ENCODE measurements at places on chromosomes 7 and 10. TPM values are rescaled to one million over a fixed set of nuclear protein-coding genes. Genes with fewer than 3 reads are reported as not detected.
A peak's percentile ranks its signal among the peaks of the same experiment; 100 is the strongest.

GRCh38 chr10:129850790-129851189 is 113.3 kb downstream of the EBF3 start:
- DNase-seq: peak; percentile 60

DNA sequence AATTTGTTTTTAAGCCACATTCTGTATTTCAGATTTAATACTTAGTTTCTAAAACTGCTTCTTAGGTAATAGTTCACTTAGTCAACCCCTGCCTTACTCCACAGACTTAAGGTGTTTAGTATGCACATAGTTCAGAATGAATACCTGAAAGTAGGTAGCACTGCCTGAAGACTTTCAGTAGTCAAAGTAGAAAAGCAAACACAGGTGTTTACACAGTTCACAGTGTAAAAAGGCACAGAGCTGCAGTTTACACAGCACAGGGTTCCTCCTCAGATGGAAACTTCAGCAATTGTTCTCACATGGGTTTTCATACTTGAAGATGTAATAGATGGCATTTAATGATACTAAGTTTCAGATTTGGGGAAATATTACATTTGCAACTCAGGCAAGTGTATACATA is 3.1 kb upstream of the PKD1L1 start:
- no peak for DNase-seq

- DNase-seq: no peak
These were observed 22.3 kb downstream of the AMZ1 start for GRCh38 chr7:2710286-2710655.

- DNase-seq: no peak
These were observed 275.1 kb upstream of the NRP1 start for GRCh38 chr10:33609546-33609945.

DNA sequence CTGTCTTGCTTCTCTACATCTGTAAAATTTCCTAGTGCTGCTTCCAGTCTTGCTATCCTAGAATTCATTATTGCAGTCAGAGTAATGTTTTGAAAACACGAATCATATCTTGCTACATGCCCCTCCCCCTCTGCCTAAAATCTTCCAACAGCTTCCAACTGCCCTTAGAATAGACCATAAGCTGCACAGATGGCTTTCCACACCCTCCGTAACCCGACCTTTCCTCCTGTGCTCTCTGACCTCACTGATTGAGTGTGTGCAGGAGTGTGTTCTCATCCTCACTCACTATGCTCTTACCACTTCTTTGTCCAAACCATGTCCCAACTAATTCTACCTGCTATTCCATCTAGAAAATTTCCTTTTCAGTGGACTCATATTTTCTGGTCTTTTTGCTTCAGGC is 121.2 kb upstream of the ANKRD1 start:
- no peak for DNase-seq

Gene PSD
- 0.25 TPM for polyA plus RNA-seq

DNA sequence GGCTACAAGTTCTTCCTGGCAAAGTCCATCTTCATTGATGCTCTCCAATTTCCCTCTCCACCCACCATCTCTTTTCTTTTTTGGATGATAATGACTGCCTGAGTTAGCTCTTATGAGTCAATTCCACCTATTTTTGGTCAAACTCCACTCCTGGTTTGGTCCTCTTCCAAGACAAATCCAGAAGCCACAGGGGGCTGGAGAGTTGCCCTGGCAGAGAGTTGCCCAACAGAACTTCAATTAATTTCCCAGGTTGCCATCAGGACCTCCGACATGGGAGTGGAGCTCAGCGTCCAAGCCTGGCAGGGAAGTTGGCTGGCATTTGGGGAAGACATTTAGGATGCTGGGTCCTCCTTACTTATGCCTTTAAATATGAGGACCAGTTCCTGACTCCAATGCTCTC is 29.2 kb upstream of the KCNMA1 start:
- no peak for DNase-seq

DNA sequence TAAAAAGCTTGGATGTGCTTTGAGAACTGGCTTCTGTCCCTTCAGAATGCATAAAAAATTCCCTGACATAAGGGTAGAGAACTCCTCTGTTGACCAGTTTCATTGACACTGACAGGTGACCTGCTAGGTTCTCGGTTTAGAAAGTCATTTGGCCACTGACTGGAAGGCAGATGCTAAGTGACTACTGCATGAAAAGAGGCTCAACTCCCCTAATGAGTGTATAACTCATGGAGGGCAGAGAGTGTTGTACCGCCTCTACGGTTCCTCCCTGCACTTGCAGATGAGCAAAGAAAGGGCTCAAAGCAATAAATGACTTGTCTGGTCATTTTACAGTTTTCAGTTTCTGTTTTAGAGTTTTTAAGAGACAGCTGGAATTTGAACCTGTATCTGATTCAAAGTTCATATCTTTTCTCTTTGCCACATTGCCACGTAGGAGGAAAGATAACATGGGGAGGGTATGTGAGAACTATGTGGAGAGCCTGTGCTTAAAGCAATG is 2.9 kb upstream of the FGL2 start:
- DNase-seq: no peak

DNA sequence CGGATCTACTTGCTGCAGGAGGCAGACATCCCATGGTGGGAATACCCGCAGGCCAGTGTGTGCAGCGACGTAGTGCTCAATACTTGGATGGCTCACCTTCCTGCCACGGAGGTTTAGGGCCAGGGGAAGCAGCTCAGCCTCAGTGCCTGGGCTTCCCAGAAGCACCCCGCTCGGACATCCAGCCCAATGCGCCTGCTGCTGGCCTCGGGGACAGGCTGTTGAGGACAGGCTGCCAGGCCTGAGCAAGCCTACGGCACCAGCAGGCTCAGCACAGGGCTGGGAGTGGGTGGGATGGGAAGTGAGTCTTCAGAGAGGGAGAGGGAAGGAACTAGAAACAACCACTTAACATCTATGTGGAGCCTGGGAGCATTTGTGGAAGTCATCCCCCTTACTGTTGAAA is 441.3 kb upstream of the MGMT start:
- no peak for DNase-seq

Gene RAMP3
- polyA plus RNA-seq: 5.0 TPM

Gene FGFR2
- polyA plus RNA-seq: 4.6 TPM

- DNase-seq: peak; percentile 61
These were observed 45.6 kb upstream of the FGL2 start for GRCh38 chr7:77245015-77245755.

Gene CYP2C19
- polyA plus RNA-seq: 1.5 TPM

GRCh38 chr7:152865461-152865860 is 105.9 kb downstream of the ACTR3B start:
- no peak for DNase-seq

GRCh38 chr7:46586406-46586805 is 665.3 kb upstream of the IGFBP3 start:
- DNase-seq: no peak

DNA sequence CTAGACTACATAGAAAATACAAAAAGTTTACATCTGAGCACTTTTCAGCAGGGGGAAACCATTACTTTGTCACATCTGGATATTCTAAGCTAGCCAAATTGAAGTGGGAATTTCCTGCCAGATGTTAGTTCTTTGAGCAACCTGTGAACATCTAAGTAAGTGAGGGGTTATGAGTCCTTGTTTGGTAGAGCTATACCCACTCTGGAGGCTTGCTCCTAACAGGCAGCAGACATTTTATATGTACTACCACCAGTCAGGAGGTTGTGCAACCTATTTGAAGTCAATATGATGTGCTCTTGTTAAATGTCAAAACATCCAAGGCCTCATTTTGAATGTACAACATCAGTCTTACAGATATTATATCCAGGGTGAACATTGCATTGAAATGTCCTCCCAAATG is 143.3 kb upstream of the KAT6B start:
- no peak for DNase-seq

DNA sequence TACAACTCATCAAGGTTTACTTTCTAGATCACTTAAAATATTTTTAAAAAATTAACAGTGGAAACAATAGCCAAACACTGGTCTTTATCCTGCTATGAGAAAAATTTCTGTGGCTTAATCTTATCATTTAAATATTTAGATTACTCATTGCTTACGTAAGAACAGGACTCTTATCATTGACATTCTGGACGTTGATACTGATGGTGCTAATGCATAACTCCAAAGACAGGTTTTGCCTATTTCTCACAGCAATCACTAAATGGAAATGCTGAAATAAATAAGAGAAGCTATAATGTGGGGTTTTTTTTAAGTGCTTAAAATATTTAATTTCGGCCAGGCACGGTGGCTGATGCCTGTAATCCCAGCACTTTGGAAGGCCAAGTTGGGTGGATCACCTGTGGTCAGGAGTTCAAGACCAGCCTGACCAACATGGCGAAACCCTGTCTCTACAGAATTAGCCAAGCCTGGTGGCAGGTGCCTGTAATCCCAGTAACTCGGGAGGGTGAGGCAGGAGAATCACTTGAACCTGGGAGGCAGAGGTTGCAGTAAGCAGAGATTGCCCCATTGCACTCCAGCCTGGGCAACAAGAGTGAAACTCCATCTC is 195.0 kb downstream of the HGF start:
- DNase-seq: no peak

Gene FAM25A
- not detected for polyA plus RNA-seq

Gene TMEM225B
- 1.3 TPM for polyA plus RNA-seq

- peak; percentile 73 for DNase-seq
These were observed 128.1 kb upstream of the FAM20C start for GRCh38 chr7:64098-64915.

DNA sequence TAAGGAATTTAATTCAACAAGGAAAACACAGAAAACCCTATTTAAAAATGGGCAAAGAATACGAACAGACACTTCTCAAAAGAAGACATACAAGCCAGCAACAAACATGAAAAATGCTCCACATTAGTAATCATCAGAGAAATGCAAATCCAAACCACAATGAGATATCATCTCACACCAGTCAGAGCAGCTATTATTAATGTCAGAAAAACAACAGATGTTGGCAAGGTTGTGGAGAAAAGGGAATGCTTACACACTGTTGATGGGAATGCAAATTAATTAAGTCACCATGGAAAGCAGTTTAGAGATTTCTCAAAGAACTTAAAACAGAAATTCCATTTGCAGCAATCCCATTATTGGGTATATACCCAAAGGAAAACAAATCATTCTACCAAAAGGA is 55.2 kb downstream of the GCC1 start:
- no peak for DNase-seq

Gene UTF1
- not detected for polyA plus RNA-seq

Gene BTBD16
- 2.3 TPM for polyA plus RNA-seq

Gene SLC26A3
- 1.3 TPM for polyA plus RNA-seq

- no peak for DNase-seq
These were observed 91.6 kb downstream of the CXCL12 start for GRCh38 chr10:44293306-44293778.

Gene SORCS1
- polyA plus RNA-seq: not detected

- no peak for DNase-seq
These were observed 38.3 kb downstream of the LRRC72 start for GRCh38 chr7:16564909-16565426.

Gene PLCE1
- polyA plus RNA-seq: 1.5 TPM

DNA sequence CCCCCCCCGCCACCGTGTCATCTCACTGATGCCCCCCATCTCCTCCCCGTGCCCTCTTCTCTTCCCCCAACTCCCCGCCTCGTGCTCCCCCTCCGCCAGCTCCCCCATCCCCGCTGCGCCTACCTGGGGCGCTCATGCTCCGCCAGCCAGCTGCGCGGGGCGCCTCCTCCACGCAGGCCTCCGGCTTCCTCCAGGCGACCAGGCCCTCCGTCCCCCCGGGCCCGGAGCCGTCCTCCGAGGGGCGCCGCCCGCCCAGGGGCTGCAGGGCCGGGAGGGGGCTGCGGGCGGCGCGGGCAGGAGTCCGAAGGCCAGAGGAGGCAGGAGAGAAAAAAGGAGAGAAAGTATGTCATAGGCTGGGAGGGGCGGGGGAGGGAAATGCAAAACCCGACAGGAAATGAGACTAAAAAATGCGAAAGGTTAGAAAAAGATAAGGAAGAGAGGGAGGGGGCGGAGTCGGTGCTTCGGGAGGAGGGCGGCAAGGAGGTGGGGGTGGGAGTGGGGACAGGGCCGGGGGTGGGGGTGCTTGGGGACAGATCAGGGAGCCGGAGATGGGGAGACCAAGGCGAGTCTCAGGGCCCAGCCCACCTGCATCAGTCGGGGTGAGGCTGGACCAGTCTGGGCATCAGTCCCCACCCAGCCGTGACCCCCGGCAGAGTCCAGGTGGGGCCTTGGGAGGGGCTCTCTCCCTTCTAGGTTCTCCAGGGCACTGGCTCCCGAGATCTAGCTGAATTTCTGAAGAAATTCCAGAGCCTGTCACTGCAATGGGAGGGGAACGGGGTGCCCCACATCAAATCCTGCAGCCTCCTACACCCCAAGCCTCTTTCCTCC is at the start of gene CARD11:
TSS of gene CARD11 (minus strand) at position 324 of the 828 bp plus-strand sequence. CDS start 85,361 bp downstream, outside the sequence.
- DNase-seq: no peak

DNA sequence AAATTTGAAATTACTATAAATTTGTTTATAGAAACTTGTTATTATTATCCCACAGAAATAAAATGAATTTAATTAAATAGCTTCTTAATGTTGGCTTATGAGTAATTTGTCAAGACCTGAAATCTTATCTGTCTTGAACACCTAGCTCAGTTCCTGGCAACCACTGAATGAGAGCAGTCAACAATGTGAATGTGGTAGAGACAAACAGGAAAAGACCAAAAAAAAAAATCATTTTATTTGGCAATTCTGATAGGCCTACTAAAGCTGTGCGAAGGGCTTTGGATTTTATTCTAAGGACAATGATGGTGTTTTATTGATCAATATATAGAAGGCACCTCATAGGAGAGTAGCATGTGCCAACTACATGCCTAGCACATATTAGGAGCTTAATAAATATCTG is 127.8 kb upstream of the RSU1 start:
- no peak for DNase-seq

DNA sequence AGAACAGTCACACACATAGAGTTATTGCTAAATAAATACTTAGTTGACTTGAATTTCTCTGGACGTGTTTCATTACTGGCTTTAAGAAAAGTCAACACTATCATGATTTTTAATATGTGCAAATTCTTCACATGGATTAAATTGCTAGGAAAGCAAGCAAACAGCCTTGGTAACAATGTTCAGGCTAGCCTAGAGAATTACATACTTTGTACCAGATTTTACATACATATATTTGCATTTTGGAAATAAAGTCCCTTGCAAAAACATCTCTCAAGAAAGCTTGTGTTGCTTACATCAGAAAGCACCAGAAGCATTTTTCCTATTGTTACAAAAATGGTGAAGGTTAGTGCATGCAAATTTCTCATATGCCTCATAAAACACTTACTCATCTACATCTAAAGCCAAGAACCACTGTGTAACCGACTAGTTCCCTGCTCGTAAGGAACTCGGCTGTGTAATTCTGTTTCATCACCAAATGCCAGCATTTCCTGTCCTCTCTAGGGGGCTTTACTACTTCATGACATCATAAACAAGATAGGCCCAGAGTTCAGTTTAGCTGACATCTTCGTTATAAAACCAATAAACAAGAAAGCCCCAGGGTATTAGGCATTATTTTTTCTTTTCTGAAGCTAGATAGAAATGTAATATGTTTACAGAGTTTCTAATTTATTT is 87.8 kb downstream of the CFAP58 start:
- no peak for DNase-seq

- no peak for DNase-seq
These were observed 50.5 kb downstream of the MRPL32 start for GRCh38 chr7:42982604-42983115.

GRCh38 chr10:58757352-58758065 is 244.8 kb downstream of the BICC1 start:
- no peak for DNase-seq
